Heart left ventricle (tissue), 16 donors: ENCODE measurements at places on chromosomes 4 and X.

- no peak for DNase-seq
Observed at GRCh38 chrX:135302269-135302873, 6.9 kb upstream of the ETDC start.

DNA sequence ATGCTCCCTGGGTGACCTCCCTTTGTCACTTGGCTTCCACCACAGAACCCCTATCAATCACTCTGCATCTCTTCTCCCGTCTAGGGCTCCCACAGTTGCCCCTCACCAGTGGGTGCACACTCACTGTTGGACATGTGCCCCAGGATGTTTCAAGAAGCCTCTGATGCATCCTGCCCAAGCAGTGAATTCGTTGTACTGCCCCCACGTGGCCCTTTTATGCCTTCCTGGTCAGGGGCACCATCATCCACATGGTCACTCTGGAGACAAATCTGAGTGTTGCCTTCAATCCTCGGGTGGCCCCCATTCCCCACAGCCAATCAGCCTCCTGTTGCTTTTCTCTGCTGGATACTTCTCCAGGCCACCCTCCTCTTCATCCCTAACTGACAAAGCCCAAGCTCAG, 12.2 kb downstream of the ITIH6 start:
- DNase-seq, result no peak

- no peak for DNase-seq
Observed at GRCh38 chr4:156101571-156101970, 147.9 kb upstream of the CTSO start.

DNA sequence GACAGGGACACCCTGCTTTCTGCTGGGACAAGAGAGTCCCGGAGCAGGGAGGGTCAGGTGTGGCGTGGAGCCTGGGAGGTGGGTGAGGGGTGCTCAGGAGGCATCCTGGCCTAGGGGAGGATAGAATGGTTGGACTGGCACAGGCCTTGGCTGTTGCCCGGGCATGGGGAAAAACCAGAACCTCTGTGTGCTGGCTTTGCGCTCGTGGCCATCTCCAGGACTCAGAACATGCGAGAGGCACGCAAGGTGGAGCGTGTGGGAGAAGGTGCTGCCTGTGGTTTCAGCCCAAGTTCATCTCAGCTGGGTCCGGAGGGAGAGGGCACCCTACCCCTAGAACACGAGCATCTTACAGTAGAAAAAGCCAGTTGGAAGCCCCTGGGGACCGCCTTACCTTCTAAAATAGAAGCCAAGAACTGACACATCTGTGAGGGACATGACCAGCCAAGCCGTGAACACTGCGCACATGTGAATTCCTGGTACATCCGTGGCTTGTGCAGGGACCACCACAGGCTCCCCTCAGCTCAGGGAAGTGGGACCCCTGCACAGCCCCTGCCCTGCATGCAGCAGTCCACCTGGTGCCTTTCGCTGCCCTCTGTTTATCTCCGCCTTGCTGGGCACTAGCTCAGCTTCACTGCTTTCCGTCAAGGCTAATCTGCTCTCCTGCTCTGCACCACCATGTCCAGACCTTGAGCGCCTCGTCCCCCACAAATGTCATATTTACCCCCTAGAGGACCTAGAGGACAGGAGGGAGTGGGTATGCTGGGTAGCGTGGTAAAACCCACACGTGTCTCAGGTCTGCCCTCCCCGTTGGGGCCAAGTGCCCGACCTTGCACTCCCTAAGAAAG, 13.5 kb downstream of the MSANTD1 start:
- DNase-seq, result no peak

- no peak for DNase-seq
Observed at GRCh38 chr4:3703677-3704521, 62.3 kb upstream of the ADRA2C start.

GRCh38 chr4:88158489-88159228, at the start of gene ABCG2:
Gene ABCG2 (minus strand): TSS chr4:88158639. CDS start chr4:88139995, 18,644 bp downstream.
- DNase-seq, result peak; percentile 11

GRCh38 chrX:82141942-82142341, 940.0 kb downstream of the SH3BGRL start:
- DNase-seq, result no peak

DNA sequence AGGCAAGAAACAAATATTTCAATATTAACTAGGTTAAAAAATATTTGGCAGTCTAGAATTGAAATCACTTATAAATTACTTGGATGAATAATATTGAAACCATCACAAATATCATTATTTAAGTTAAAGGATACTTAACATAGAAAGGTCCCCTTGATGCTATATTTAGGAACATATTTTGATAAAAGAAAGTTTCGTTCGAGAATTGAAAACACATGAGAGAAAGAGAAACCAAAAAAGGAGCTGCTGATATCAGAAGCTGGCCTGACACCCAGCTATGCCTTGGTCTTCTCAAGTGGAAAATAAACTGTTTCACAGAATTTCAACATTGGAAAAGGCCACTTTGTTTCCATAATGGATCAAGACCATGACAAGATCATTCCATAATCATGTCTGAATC, 762.4 kb downstream of the DMD start:
- no peak for DNase-seq

DNA sequence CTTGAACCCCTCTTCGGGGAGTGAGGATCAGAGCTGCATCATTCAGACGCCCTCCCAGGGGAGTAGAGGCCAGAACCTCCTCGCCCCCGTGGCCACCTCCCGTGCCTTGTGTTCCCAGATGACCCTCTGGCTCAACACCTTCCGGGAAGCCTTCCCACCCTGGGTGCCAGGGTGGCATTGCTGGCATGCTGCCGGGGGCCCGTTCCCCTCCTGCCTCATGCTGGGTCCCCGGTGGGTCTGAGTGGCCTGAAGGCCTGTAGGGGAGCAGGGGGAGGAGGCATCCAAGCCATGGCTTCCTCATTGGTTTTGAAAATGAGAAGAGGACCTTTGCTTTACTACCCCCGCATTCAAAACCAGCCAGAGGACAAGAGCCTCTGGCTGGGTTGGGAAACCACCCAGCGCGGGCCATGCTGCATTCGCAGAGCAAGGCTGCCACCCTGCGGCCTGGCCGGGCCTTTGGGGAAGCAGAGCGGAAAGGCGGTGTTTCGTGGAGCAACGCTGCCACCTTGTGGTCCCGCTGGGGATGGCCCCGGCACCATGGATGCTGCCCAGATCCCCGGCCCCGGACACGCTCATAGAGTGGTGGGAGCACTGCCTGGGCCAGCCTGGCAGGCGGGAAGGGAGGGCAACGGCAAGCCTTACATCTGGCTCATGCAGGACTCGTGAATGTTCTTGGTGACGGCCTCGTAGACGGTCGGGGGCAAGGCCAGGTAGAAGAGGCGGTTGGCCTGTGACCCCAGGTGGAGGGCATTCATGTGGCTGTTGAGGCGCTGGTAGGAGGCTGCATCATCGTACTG, 11.9 kb downstream of the G6PD start:
- DNase-seq, result peak; percentile 93

DNA sequence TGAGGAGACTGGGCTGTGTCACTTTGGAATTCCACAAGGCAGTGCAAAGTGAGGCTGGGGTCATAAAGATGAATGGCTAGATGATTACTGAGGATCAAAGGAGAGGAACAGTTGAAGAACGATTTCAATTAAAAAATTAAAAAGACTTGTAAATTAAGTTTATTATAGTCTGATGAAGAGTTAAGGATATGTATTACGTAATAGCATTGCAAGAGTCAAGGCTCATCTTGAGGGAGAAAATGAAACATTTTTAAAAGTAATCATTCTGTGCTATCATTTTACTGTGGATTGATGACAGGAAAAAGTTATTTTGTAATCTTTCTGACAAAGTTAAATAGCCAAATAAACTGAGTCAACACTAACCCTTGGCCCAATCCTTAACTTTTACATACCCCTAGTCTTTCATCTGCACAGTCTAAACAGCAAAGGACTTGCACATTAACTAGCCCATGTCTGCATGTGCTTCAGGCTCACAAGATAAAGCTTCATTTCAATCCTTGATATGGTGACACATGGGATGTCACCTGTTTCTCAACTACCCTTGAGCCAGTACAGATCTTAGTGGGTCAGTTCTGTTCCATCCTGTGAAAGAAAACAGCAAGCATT, 465.5 kb upstream of the CTSO start:
- no peak for DNase-seq

GRCh38 chr4:128517096-128517738, 229.6 kb upstream of the PGRMC2 start:
- DNase-seq, result no peak
